Iris pigment epithelial cell (primary cell): ENCODE measurements at places on chromosomes 13 and 19.

- DNase-seq, result peak; percentile 71
Observed at GRCh38 chr13:97284558-97284957, 62.4 kb downstream of the MBNL2 start.

DNA sequence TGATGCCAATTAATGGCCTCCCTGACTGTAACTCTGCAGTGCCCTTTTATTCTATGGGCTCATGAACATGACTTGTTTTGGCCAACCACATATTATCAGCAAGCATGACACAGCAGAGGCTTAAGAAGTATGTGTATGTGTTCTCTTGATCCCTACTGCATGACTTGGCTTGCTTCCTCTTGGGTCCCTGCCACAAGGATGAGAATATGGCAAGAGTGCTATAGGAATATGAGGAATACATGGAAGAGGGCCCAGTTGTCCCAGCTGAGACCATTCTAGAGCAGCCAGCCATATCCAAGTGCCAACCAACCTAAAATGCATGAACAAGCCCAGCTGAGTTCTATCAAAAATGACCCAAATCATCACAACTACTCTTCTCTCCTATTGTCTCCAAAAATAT lies 576.7 kb upstream of the PCDH9 start:
- peak; percentile 1 for DNase-seq

DNA sequence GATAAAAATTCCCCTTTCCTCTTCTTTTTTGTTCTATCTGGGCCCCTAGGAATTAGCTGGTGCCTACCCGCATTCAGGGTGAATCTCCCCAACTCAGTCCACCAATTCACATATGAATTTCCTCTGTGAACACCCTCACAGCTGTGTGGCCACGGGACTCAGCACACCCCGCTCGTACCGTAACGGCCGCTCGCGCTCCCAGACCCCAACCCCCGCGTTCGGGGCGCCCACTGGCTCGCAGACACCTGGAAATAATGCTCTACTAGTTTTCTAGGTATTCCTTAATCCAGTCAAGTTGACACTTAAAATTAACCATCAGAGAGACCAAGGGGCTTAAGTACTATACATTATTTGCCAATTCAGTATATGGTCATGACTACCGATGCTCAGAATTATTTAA lies 1702.1 kb upstream of the PCDH20 start:
- no peak for DNase-seq

GRCh38 chr13:75461314-75461713 lies 20.7 kb downstream of the TBC1D4 start:
- peak; percentile 10 for DNase-seq

DNA sequence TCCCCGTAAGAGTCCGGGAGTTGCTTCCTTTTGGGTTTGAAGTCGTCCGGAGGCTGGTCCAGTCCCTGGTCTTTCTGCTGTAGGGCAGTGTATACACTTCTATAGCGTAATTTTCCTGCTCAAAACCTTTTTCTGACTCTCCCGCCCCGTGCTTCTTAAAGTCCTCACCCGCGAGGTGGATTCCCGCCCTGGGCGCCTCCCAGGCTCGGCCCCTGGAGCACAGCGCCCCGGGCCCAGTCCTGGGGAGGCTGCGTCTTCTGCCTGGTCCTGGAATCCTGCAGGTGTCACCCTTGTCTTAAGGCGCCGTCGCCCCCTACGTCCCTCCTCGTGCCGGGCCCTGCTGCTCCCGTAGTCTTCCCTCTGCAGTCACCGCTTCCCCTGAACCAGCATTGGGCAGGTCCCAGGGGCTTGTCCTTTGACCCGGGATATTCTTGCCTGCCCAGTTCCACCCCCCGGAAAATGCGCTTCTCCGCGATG lies 34.4 kb upstream of the ZNF808 start:
- no peak for DNase-seq

DNA sequence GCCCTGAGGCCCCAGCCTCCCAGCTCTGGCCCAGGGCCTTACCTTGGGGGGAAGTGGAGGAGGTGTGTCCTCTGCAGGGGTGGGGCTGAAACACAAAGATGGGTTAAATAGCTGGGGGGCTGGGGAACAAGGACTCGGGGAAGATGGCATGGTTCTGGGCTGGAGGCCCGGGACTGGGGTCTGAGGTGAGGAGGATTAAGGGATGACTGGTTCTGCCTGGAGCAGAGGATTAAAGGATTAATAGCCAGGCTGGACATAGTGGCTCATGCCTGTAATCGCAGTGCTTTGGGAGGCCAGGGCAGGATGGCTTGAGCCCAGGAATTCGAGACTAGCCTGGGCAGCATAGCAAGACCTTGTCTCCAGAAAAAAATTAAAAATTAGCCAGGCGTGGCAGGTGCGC lies 11.6 kb downstream of the MAP4K1 start:
- no peak for DNase-seq

DNA sequence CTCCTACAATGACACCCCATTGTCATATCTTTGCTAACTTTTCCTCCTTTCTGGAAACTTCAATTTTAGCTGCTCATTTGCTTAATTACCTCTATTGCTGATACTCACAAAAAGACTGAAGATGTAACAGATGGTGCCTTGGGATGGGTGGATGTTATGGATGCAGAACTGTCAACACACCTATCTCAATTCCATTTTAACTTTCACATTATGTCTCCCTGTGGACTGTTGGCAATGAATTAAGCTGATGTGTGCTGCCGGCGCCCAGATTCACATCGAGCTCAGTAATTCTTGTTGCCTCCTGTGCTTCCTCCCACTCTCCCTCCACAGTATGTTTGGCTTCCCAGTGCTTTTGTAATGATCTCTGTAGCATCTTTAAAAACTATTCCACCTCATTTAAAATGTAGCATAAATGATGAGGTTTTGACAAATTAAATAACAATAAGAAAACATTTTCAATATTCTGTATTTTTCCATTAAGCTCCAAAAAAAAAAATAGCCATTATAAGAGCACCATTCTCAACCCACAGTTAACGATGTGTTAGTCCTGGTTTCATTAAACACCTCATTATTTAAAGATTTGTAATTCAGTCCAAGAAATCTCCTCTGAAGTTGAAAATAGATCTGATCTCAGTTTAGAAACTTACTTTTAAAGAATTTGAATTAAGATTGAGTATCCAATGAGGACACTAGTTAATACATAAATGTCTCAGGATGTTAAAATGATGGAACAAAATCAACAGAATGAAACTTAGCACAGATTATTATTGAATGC lies 99.9 kb upstream of the FAM216B start:
- no peak for DNase-seq

DNA sequence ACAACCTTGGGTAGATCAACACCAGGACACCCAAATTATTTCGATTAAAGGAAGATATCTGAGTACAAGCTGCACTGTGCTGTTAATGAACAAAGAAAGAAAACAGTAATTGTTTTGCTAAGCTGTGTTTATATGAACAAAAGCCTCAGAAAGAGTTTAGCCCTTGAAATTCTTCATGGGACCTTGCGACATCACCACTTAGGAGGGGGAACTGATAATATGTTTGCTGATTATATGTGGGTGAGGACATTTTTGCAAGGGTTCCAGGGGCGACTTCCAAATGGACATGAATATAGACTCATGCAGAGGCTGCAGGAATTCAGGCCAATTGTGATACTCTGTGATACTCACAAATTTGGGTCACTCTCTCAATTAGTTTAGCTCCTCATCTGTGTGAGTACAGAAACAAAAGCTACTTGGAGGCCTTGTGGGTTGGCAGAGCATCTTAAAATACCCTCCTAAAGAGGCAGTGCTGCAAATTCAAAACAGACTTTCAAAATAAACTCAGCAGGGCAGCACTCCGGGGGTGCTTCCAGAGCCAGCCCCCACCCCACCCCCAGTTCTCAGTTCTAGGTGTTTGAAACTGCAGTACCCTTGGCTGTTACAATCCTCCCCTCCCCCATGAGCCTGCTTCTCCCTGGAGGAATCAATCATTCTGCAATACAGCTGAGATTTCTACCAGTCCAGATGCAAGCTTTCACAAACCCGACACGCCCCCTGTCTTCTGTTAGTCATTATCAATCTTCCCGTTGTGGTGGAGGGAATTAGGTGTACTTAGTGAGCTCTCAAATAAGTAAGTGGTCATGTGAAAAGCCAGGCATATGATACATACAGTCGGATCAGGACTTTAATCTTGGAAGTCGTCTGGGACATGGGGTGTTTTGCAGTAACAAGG lies 97.0 kb upstream of the MBNL2 start:
- peak; percentile 98 for DNase-seq

DNA sequence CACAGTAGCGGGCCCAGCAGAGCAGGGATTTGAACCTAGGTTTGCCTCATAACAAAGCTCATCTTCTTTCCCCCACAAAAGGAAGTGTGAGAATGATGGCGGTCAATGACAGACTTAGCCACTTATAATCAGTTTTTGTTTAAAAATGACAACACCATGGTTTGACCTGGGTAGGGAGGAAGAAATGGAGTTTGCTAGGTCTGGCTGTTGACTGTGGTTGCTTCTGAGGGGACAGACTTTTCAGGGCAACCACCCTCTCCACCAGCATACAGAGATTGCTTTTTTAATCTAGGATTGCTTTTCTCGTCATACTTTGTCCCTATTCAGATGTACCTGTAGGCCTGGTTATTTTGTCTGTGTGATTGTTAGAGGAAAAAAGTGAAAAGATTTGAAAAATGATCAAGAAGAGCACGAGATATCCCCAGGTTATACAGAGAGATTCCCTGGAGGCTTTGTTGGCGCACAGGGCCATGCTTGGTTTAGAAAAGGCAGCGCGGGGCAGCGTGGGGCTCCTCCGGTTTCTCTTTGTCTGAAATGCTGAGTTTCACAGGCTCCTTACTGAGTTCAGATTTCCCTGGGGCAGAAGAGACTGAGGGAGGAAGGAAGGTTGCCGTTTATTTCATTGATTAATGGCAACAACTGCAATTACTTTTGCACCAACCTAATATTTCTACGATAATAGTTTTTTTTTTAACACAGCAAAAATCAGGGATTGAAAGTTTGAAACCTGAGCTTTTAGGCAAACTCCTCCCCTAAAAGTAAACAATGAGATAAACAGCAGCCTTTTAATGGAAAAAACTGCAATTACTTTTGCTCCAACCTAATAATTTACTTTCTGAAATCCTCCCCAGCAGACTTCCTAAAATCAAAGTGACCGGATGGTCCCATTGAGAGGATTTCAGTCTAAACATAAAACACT lies 97.0 kb upstream of the RNF113B start:
- DNase-seq, result no peak

GRCh38 chr13:20608438-20609020 lies 41.6 kb downstream of the IFT88 start:
- DNase-seq, result no peak

- DNase-seq, result no peak
Observed at GRCh38 chr19:31957711-31958110, 387.7 kb upstream of the ZNF507 start.

- DNase-seq, result no peak
Observed at GRCh38 chr13:91178099-91178498, 169.4 kb upstream of the MIR17HG start.

DNA sequence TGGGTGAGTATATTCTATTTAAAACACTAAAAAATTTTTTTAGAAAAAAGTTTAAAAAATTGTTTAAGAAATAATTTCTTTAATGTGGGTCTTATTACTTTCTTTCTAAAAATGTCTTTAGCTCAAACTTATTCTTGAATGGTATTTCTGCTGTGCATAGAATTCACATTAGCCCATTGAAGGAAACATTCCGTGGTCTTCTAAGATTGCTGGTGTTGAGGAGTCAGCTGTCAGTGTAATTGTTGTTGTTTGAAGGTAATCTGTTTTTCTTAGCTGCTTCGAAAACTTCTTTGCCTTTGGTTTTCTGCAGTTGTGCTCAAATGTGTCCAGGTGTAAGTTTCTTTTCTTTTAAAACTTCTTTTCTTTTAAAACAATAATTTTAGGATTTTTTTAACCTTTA lies 85.4 kb upstream of the KLF12 start:
- peak; percentile 37 for DNase-seq

GRCh38 chr19:5863030-5863665 lies 7.2 kb downstream of the FUT5 start:
- DNase-seq, result no peak

- no peak for DNase-seq
Observed at GRCh38 chr13:102933523-102933922, 87.7 kb downstream of the ERCC5 start.

- DNase-seq, result peak; percentile 37
Observed at GRCh38 chr13:73720216-73720840, 413.9 kb downstream of the KLF12 start.

DNA sequence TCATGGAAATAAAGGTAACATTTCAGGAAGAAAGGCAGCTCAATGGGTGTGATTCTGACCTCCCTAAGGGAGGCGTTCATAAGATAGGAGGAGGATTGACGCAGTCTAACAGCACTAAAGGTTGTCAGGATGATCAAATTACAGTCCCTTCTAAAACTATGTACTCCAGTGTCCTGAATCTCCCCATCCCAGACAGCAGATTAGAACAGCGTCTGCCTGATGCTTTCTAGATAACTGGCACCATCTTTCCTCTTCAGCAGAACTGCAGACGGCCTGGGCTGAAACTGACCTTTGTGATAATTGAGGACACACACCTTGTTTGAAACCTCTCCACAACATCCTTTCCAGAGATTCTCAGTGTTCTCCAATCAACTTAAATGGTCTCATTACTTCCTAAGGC lies 25.5 kb upstream of the SACS start:
- no peak for DNase-seq

GRCh38 chr19:19063183-19064097 lies at the start of gene SLC25A42:
TSS of gene SLC25A42 (plus strand) at chr19:19063994. CDS start at chr19:19096125, 32,131 bp downstream.
- DNase-seq, result peak; percentile 100
